C1 segment of cervical spinal cord (tissue), 14 donors: ENCODE measurements at places on chromosomes 7 and 10.

GRCh38 chr7:11690395-11690794 is 141.6 kb downstream of the THSD7A start:
- DNase-seq, result no peak

DNA sequence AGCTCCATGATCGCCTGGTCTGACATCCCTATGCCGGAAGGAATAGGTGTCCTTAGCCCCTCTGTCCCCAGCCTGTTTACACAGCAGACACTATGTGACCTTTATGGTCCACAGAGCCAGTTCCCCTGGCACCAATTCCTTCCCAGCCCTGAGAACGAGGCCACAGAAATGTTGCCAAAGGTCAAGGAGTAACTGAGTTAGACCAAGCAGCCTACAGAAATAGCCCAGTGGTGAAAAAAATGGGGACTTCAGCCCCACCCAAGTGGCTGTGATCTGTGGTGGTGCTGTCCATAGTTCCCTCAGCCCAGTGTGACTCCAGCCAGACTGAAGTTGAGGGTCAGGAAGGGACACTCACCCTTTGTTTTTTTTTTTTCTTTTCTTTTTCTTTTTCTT is 2.5 kb downstream of the PGAM2 start:
- no peak for DNase-seq

GRCh38 chr10:128221807-128222206 is 95.6 kb upstream of the MKI67 start:
- DNase-seq, result no peak

- DNase-seq, result no peak
Observed at GRCh38 chr10:77562742-77563141, 74.9 kb downstream of the KCNMA1 start.

GRCh38 chr10:96038476-96039387 is 4.7 kb upstream of the CCNJ start:
- DNase-seq, result no peak

GRCh38 chr7:148774471-148774870 is 75.8 kb downstream of the CUL1 start:
- DNase-seq, result no peak

GRCh38 chr7:137655804-137656203 is 191.0 kb downstream of the DGKI start:
- DNase-seq, result no peak

- no peak for DNase-seq
Observed at GRCh38 chr10:57807906-57808305, 459.8 kb downstream of the IPMK start.

DNA sequence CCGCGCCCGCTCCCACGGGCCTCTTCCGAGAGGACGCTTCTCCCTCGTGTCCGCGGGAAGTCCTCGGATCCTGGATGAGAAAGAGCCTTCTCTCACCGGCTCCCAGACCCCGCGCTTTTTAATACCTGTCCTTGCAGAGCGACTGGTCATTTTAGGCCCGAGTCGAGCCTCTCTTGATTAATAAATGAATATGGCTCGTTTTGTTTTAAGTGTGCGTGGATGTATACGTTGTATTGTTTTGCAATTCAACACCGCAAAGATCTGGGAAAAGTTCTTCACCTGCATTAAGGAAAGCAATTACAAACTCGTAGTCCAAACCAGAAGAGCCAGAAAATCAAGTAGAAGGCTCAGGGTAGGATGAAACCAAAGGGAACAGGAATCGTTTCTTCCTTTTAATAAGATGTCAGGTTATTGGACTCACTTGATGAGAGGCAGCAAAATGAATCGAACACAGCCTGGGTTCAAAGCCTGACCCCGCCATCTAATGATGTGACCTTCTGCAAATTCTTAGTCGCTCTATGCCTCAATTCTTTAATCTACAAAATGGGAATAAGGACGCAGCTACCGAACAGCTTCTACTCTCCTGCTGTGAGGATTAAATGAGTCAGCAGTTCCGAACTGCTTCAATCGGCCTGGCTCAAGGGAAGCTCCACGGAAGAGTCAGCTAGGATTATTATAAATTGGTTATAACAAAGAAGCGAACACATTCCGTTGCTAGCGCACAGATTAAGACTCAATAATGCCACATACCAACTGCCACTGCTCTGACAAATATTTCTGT is 277.8 kb upstream of the NEBL start:
- no peak for DNase-seq

DNA sequence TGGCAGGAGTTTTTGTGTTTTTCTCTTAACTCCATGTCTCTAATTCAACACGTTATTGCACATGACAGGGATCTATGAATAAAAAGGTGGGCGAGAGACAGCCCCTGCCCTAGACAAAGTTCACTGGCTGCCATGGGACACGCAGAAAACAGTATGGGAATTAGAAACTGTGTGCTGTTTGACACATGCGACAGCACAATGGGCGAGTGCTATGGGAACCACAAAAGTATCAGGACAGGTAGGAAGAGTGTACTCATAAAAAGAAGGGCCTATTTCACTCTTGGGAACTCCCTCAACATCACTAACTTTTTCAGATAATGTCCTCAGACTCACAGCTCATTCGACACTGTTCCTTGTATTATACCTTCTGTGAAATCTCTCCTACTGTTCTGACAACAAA is 45.7 kb downstream of the MINDY3 start:
- DNase-seq, result no peak

- DNase-seq, result no peak
Observed at GRCh38 chr10:110486680-110487410, 10.9 kb upstream of the DUSP5 start.

GRCh38 chr7:151148319-151149259 is 18.9 kb downstream of the GBX1 start:
- DNase-seq, result no peak

GRCh38 chr7:6422926-6423632 is 24.7 kb downstream of the DAGLB start:
- no peak for DNase-seq

GRCh38 chr7:45716380-45717203 is 142.4 kb downstream of the ADCY1 start:
- no peak for DNase-seq

- no peak for DNase-seq
Observed at GRCh38 chr10:131829156-131829930, 71.5 kb upstream of the PPP2R2D start.

DNA sequence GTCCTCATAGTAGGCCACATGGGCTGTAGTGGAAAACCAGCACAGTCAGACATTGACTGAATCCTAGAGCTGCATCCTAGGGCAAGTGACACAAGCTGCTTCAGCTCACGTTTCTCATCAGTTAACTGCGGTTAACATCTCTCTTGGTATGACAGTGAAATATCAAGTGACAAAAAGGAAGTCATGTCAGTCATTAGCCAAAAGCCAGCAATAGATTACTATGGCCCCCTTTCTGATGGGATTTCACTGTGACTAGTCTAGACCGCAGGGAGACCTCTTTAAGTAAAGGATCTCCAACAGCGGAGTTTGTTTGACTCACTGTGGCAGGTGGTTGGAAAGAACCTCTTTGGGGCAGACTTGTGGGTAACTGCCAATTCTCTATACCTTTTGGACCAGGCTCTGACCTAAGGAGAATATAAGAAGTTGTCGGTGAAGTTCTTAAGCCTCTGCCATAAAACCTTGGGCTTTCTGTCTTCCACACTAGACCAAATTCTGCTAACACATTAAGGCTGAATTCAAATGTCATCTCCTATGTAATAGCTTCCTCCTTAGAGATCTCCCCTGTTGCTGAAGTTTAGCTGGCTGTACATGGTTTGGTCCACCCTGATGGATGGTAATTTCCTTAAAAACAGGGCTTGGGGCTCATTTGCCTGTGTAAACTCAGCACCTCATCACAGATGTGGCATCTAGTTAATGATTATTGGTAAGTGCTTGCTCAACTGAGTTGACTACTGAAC is 115.3 kb downstream of the SGMS1 start:
- no peak for DNase-seq

GRCh38 chr7:126041472-126041871 is 1111.8 kb upstream of the POT1 start:
- DNase-seq, result no peak

- no peak for DNase-seq
Observed at GRCh38 chr10:101065481-101066145, 3.8 kb downstream of the KAZALD1 start.

- DNase-seq, result no peak
Observed at GRCh38 chr7:16014031-16014430, 327.5 kb upstream of the MEOX2 start.

- no peak for DNase-seq
Observed at GRCh38 chr7:100693312-100694097, 545 bp downstream of the GIGYF1 start.

DNA sequence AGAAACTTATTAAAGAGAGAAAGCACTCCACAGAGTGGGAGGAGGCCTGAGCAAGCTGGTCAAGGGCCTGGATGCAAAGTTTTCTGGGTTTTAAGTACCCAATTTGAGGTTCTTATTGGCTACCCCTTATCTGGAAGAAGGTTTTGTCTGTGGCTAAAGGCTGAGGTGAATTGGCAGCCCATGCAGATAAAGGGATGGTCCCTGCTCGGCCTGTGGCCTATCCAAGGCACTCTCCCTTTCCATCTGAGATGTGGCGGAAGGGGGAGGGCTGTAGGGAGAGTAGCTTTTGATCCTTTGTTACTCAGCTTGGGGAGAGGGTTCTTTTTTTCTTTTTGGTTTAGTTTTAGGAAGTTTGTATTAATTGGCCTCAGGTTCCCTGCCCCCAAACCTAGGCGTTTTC is 465.1 kb downstream of the ATRNL1 start:
- no peak for DNase-seq

DNA sequence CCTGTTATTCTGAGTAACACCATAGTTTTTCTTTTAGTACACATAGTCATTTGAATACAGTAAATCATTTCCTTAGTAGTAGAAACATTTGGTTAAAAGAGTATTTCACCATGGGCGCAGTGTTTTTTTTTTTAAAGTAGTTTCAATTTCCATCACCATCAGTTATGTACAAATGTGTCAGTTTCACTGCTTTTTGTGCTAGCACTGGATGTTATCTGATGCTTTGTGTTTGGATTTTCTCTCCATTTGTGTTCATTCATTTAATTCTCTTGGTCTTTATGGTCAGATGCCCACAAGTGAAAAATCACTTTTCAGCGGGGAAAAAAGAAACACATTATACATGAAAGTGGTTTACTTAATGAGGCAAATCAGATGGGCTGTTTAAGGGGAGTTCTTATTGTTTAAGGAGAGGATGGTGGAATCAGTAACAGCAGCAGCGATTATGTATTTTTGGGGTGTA is 16.0 kb upstream of the HK1 start:
- no peak for DNase-seq

DNA sequence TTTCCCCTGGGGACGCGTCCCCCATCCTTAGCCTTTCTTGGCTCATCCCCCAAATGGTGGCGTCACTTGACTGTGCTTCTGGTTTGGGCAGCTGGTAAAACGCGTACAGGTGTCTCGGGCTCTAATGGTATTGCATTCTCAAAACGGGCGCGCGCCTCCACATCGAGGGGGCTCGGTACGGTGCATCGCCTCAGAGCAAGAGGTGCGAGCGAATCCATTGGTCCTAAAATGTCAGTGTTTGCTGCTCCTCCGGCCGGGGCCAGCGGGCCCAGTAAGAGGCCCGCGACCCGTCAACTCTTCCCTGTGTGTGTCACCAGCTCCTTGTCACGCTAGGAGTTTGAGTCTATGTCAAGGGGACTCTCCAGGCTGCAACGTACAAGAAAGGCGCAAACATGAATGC is 90.6 kb upstream of the SH2B2 start:
- DNase-seq, result no peak

- no peak for DNase-seq
Observed at GRCh38 chr10:75379212-75379724, 22.3 kb downstream of the ZNF503 start.

DNA sequence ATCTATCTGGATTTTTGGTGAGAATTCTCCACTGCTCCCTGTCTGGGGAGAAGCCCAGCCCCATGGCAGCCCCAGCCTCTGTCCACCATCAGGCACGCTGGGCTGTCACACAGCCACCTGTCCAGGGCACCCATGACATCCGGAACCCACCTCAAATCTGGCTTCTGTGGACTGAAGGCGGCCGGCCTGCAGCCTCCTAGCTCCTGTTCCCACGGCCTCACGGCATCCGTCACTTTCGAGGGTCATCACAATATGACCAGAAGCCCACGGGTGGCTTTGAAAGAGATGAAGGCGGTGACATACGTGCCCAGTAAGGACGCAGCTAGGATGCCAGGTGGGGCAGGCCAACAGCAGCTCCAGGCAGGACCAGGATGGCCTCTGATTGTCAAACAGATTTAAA is 140.9 kb downstream of the PTPRN2 start:
- DNase-seq, result no peak

- DNase-seq, result no peak
Observed at GRCh38 chr7:106255246-106255645, 29.5 kb downstream of the NAMPT start.

DNA sequence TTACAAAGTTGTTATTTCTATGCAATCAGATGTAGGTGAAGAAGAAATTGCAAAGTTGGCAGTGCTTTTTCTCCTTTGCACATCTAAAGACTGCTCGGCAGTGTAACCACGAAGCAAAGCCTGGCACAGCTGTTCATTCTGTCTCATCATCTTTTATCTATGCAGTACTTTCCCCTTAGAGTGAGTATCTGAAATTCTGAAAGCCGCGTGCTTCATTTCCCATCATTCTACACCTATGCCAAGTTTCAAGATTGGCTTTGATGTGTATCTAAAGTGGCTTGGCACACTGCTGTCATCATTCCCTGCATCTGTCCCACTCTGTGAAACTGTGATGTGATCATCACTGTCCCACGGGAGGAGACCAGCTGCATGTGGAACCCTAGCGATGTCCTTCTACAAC is 15.2 kb downstream of the SOSTDC1 start:
- no peak for DNase-seq

DNA sequence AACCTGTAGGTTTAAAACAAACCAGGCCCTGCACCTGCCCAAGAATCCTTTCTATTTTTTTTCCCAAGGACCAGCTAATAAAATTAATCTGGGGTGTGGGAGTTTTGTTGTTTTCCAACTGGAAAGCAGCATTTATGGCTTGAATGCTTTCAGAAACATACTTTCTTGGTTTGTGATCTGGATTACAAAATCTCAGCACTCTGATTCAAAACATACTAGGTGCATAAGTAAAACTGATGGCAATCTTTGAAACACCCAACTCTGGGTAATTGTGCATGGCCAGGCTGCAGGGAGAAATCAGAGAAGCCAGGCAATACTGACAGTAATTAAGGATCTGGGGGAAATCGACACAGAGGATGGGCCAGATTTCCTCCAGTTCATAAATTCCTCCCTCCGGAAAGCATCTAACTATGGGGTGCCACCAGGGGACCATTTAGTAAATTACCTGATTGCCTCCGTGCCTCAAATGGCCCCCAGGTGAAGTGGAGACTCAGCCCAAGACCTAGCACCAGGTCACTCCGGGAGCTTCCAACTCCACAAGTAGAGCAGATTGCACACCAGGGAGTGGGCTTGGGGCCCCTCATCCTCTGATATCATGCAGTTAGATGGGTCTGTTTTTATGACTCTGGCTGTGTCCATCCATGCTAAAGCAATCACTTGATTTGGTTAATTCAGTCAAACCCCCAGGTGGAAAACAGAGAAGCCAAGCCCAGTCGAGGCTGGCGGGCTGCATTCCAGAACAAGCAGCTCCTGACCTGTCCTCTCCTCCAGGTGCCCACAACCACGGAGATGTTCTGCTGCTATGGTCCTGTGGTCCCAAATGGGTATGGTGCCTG is 15.2 kb upstream of the C10orf53 start:
- DNase-seq, result no peak
